Stimulated activated CD8-positive, alpha-beta memory T cell treated with anti-CD3 and anti-CD28 coated beads, Interleukin-15, amount 100 ng/mL, for 4 hours (primary cell): ENCODE measurements at places on chromosomes 13 and 19.

DNA sequence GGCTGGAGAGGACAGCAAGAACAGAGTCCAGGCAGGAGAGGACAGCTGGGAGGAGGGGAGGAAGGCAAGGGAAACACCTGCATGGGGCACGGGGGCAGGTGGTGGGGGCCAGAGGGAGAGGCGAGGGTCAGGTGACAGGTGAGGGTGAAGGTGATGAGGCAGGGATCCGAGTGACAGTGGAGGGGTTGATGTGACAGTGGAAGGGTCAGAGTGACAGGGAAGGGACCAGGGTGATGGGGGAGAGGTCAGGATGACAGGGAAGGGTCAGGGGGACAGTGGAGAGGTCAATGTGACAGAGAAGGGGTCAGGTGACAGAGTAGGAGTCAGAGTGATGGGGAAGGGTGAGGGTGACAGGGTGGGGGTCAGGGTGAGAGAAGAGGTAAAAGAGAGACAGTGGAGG, 29.1 kb downstream of the C19orf81 start:
- DNase-seq, result no peak

GRCh38 chr19:12015015-12015752, 20.3 kb downstream of the ZNF433 start:
- DNase-seq, result no peak

DNA sequence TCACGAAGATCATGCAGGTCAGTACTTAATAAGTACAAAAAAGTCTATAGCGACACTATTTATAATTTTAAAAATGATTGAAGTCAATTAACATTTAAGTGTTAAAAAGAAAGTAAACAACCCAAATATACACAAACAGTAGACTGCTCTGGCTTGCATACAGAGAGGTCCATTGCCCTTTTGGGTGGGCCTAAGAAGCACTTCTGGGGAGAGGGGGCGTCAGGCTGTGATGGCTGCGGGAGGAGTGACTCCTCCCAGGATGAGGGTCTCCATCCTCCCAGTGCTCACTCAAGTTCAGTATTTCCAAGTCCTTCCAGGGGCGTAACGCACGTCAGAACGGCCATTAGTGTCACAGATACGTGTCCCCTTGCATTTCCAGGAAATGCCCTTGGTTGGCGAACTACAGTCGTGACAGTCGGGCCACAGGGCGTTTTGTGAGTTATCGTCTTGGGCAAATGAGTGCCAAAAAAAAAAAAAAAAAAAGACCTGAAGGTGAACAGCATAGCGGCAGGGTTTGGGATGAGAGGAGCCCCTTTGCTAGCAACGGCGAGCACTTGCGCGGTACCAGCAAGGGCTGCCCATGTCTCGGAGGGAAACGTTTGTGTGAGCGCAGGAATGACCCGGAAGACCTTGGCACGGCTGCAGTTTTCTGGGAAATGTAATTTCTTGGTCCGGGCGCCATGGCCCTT, at the start of gene SCGB2B2:
SCGB2B2 (minus strand) TSS at position 463 of the 689 bp plus-strand sequence. CDS start 82,596 bp downstream, outside the sequence.
- DNase-seq, result peak; percentile 65

DNA sequence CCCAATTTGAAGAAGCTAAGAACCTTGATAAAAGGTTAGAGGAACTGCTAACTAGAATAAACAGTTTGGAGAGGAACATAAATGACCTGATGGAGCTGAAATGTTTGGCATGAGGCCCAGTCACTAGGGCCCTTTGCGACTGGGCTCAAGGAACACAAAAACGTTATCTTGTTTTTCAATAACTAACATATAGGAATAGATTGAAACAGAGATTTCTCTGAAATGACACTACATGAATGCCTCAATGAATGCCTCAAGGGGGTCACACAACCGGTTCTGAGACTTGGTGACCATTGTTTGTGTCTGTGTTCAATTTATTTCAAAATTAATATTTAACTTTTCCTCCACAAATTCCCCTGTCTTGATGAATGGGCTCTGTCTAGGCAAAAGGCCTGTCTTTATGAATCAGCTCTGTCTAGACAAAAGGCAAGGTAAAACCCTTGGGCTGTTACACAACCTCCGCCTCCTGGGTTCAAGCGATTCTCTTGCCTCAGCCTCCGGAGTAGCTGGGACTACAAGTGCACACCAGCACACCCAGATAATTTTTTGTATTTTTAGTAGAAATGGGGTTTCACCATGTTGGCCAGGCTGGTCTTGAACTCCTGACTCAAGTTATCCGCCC, 932 bp upstream of the ZNF486 start:
- no peak for DNase-seq

DNA sequence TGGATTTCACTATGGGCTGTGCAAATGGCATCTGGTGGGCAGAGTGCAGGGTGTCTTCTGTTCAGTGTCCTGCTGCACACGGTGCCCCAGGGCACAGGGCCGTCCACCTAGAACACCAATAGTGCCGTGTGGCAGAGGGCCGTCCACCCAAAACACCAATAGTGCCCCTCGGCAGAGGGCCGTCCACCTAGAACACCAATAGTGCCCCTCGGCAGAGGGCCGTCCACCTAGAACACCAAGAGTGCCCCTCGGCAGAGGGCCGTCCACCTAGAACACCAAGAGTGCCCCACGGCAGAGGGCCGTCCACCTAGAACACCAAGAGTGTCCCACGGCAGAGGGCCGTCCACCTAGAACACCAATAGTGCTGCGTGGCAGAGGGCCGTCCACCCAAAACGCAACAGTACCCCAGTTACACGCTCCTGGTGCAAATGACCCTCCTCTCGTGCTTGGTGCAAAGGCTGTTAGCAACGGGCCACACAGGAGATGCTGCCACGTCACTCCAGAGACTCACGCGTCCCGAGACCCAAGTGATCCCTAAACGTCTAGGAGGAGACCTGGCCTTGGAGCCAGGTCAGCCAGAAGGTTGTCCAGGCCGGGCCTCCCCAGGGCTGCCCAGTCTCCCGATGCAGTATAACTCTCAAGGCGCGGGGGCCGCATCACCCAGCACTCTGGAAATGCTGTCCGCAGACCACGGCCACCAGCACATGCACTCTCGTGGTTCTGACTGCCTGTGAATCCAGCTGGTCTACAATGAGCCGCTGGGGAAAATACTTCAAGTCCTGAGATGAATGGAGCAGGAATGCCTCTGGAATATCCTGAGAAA, 51.5 kb downstream of the RASA3 start:
- no peak for DNase-seq

DNA sequence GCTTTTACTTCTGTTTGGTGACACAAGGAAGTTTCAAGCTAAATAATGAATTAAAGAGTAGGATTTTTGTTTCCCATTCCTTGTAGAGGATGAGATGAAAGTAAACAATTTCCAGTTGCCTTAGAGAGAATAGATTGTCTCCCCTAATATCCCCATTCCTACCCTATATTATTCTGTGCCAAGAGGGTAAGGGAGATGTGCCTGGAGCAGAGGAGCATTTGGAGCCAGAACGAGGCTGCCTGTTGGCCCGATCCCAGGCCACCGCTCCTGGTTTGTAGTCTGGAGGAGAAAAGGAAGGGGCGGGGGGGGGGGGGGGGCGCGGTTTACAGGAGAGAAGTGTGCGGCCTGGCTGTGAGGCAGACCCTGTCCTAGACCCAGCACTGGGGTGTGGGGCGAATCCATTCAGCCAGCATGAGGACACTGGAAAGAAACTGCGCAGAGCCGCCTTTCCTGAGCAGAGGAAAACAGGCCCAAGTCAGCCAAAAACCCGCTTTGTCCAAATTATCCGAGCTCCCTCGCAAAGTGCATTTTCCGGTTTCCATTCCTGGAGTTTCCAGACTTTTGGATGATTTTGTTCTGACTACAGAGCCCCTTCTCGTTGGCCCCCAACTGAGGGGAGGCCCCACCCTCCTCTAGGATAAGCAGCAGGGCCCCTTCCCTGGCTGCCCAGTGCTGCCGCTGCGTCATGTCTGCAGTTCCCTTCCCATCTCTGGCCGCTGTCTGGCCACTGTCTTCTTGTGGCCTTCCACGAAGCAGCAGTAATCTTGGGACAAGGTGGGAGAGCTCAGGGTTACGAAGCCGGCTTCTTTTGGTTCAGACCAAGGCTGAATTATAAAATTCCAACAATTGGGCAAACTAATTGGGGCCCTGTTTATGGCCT, 23.0 kb downstream of the NFIX start:
- no peak for DNase-seq

- no peak for DNase-seq
Measured at GRCh38 chr19:7916103-7916954, 1.7 kb downstream of the TGFBR3L start.

DNA sequence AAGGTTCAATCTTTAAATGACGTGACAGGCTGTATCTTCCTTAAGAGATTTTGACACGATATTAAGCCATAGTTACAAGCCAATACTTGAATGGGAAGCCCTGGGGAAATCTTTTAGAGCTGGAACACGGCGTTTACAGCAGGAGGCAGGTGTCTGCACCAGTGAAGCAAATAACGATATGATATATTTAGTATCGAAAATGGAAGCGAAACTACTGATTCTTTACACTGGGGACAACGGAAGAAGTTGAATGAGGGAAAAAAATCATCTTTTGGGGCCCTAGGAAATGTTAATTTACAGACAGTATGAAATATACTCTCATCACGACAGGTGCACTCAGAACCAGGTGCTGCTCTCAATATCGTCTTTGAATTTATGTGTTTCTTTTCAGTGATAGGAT, 793.9 kb upstream of the PCDH20 start:
- no peak for DNase-seq

DNA sequence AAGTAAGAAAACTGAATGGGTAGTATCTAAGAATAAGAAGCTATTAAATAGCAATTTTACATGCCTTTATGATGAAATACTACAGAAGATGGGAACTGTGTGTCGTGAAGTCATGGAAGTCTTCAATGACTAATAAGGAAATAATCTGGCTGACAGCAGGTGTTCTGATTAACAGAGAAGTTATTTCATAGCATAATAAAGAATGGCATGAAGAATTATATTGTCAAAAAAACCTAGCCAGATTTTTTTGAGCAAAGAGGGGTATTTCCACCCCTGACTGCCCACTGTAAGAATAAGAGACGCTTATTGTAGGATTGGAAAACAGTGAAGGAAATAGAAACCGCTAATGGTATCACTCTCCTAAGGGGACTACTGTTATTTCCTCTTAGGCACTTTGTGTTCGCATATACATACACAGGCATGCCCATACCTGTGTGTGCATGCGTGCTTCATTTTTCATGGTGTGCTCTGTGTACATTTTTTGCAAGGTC, 318.8 kb downstream of the SHISA2 start:
- no peak for DNase-seq

- no peak for DNase-seq
Measured at GRCh38 chr13:39956036-39956435, 300.6 kb downstream of the COG6 start.

GRCh38 chr19:41296433-41296871, 13.5 kb upstream of the CCDC97 start:
- DNase-seq, result no peak

- DNase-seq, result no peak
Measured at GRCh38 chr13:27670861-27671260, 49.2 kb downstream of the POLR1D start.

DNA sequence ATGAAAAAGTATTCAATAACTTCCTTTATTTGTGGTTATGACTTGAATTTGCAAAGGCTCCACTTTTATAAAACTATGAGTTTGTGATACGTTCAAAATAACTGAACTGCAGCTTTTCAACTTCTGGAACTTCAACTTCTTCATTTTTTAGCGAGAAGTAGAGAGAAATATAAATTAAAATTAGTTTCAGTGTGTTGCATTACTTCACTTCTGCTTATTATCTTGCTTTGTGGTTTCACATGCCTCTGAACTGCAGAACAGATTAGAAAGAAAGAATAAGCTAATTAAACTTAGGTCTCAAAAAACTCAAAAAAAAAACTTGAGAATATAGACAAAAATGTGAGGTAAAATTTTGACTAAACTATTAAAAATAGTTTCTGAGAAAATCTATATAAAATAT, 1073.4 kb downstream of the PCDH17 start:
- DNase-seq, result no peak

DNA sequence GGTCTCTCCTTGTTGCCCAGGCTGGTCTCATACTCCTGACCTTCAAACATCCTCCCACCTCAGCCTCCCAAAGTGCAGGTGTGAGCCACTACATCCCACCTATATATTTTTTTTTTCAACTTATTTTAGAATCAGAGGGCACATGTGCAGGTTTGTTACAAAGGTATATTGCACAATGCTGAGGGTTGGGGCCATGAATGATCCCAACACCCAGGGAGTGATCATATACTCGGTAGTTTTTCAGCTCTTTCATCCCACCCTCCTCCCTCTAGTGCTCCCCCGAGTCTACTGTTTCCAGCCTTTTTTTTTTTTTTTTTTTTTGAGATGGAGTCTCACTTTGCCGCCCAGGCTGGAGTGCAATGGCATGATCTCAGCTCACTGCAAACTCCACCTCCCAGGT, 38.4 kb upstream of the ADGRE1 start:
- no peak for DNase-seq

GRCh38 chr13:44680746-44681355, 104.7 kb upstream of the TSC22D1 start:
- DNase-seq, result no peak

DNA sequence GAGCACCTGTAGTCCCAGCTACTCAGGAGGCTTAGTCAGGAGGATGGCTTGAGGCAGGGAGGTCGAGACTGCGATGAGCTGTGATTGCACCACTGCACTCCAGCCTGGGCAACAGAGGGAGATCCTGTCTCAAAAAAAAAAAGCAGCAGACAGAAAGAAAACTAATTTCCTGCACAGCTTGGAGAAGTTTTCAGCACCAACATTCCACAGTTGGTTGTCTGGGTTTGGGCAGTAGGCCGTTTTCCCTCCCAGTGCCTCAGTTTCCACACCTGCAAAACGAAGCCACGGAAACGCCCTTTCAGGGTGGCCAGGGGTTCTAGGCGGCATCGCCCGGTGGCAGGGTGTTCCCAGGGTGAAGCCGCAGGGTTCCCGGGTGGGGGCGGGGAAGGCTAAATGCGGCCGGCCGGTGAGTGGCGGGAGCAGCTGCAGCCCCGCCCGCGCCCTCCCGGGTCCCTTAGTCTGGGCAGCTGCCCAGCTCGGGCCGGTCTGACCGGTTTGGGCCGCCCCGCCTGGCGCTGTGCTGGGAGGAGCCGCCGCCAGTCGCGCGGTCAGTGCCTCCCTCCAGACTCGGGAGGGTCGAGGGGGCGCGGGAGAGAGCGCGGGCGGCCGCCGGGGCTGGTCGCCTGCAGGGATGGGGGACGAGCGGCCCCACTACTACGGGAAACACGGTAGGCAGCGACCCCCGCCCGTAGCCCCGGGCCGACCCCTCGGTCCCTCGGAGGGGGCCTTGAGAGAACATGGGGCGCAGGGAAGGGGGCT, at the start of gene SLC44A2:
SLC44A2 (plus strand) TSS at position 551 of the 759 bp plus-strand sequence; CDS start at position 632, 81 bp downstream.
- DNase-seq, result no peak
